ENCODE measurements at places on chromosomes 11 and 22. TPM values are rescaled to one million over a fixed set of nuclear protein-coding genes. Genes with fewer than 3 reads are reported as not detected.

Gene DRD4
- not detected for polyA plus RNA-seq

Gene MUC6
- 0.06 TPM for polyA plus RNA-seq

Gene KBTBD3
- polyA plus RNA-seq, result 4.9 TPM

Gene CHRM4
- polyA plus RNA-seq, result not detected

Gene PACSIN2
- 60.4 TPM for polyA plus RNA-seq

Gene RFPL3
- not detected for polyA plus RNA-seq

Gene AGBL2
- 0.03 TPM for polyA plus RNA-seq

Gene OR52H1
- polyA plus RNA-seq, result not detected

Gene RTN4RL2
- 1.1 TPM for polyA plus RNA-seq

Gene CRYAB
- 15,236 TPM for polyA plus RNA-seq

Gene DTX4
- 0.76 TPM for polyA plus RNA-seq

Gene GSTT2
- 2.1 TPM for polyA plus RNA-seq

Gene PARVG
- 2.6 TPM for polyA plus RNA-seq

Gene NOL12
- polyA plus RNA-seq, result 16.8 TPM

Gene OR5B21
- polyA plus RNA-seq, result not detected

Gene GRAP2
- polyA plus RNA-seq, result 0.30 TPM

Gene LUZP2
- not detected for polyA plus RNA-seq

Gene KRTAP5-10
- polyA plus RNA-seq, result not detected

Gene BTBD18
- polyA plus RNA-seq, result 0.11 TPM

Gene GSTP1
- 576 TPM for polyA plus RNA-seq

Gene FOLR2
- polyA plus RNA-seq, result 6.5 TPM

Gene VSIG10L2
- polyA plus RNA-seq, result 0.12 TPM

Gene DCHS1
- 3.6 TPM for polyA plus RNA-seq

Gene PDGFD
- 6.2 TPM for polyA plus RNA-seq

Gene LRRC10B
- 0.76 TPM for polyA plus RNA-seq

Gene KCNA4
- 5.8 TPM for polyA plus RNA-seq

Gene IGLL1
- not detected for polyA plus RNA-seq

Gene FAM118B
- 8.5 TPM for polyA plus RNA-seq

Gene RBFOX2
- polyA plus RNA-seq, result 41.0 TPM

Gene TSPAN18
- polyA plus RNA-seq, result 60.4 TPM

Gene CALCA
- 2.1 TPM for polyA plus RNA-seq

Gene FGF4
- not detected for polyA plus RNA-seq

Gene ST13
- polyA plus RNA-seq, result 40.0 TPM

Gene LIF
- polyA plus RNA-seq, result 0.46 TPM
